Small intestine (tissue), 16 donors: ENCODE measurements at places on chromosomes 11 and 22. TPM values are rescaled to one million over a fixed set of nuclear protein-coding genes. Genes with fewer than 3 reads are reported as not detected.

COMMD9 gene
- 41.9 TPM for polyA plus RNA-seq

OR52A1 gene
- not detected for polyA plus RNA-seq

ANGPTL5 gene
- polyA plus RNA-seq, result 0.18 TPM

RAD9A gene
- 58.6 TPM for polyA plus RNA-seq

MS4A1 gene
- polyA plus RNA-seq, result 6.2 TPM

HTR3B gene
- not detected for polyA plus RNA-seq

MPZL3 gene
- polyA plus RNA-seq, result 4.0 TPM

CRYAB gene
- 74.6 TPM for polyA plus RNA-seq

RTN4R gene
- polyA plus RNA-seq, result 4.4 TPM

ZNF215 gene
- polyA plus RNA-seq, result 2.2 TPM

CD151 gene
- polyA plus RNA-seq, result 242 TPM

DRD4 gene
- polyA plus RNA-seq, result 0.89 TPM

NPTXR gene
- polyA plus RNA-seq, result 5.3 TPM

MOGAT2 gene
- 155 TPM for polyA plus RNA-seq

CABP4 gene
- not detected for polyA plus RNA-seq

BRSK2 gene
- polyA plus RNA-seq, result 3.3 TPM

KRTAP5-10 gene
- polyA plus RNA-seq, result not detected

PNPLA5 gene
- polyA plus RNA-seq, result not detected

EPS8L2 gene
- 1,014 TPM for polyA plus RNA-seq

APOL5 gene
- polyA plus RNA-seq, result not detected

PDGFB gene
- polyA plus RNA-seq, result 0.54 TPM

POU2AF2 gene
- 0.46 TPM for polyA plus RNA-seq

CYP2D6 gene
- polyA plus RNA-seq, result 172 TPM

FGF19 gene
- polyA plus RNA-seq, result not detected

OR51F2 gene
- polyA plus RNA-seq, result not detected

OSM gene
- polyA plus RNA-seq, result 0.55 TPM

GNG3 gene
- polyA plus RNA-seq, result 9.0 TPM

IGSF22 gene
- polyA plus RNA-seq, result 0.27 TPM

MS4A10 gene
- polyA plus RNA-seq, result 53.2 TPM

OR51B5 gene
- polyA plus RNA-seq, result not detected

TPBGL gene
- not detected for polyA plus RNA-seq

CRACR2B gene
- 83.0 TPM for polyA plus RNA-seq

TRIM29 gene
- polyA plus RNA-seq, result 1.1 TPM

OR52H1 gene
- polyA plus RNA-seq, result not detected

MSANTD4 gene
- polyA plus RNA-seq, result 3.8 TPM

SPON1 gene
- polyA plus RNA-seq, result 99.8 TPM

SCGB2A2 gene
- polyA plus RNA-seq, result not detected

PATE2 gene
- not detected for polyA plus RNA-seq

TSSK2 gene
- polyA plus RNA-seq, result not detected

PVALB gene
- polyA plus RNA-seq, result 0.27 TPM
